NCI-H1048 (cell line): ENCODE measurements at places on chromosomes 3 and 15.
A peak's percentile ranks its signal among the peaks of the same experiment; 100 is the strongest.

- no peak for DNase-seq
Measured at GRCh38 chr15:25931851-25932250, 68.7 kb upstream of the ATP10A start.

GRCh38 chr3:144809380-144809779 lies 837.8 kb downstream of the DIPK2A start:
- no peak for DNase-seq

DNA sequence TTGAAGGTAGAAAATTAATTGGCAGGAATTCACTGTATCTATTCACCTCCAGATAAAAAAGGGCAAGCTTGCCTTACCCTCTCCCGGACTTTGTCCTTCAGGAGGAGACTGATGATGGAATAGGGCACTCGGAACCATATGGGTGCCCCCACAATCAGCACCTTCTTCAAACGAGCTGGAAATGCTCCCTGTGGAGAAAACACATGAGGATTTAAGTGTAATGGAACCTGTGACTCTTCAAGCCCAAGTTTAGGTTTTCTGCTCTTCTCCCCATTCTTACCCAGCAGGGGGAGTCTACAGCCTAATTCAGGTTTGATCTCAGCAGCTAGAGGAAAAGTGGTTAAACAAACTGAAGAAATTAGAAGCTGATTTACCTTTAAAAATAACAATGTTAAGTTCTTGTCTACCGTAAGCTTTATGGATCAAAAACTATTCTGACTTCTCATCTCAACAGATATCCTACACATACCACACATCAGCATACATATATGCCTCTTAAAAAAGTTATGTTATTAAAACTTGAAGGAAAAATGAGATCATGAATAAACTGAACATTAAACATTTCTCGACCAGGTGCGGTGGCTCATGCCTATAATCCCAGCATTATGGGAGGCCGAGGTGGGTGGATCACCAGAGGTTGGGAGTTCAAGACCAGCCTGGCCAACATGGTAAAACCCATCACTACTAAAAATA lies 57.5 kb upstream of the SIN3A start:
- DNase-seq: no peak

- no peak for DNase-seq
Measured at GRCh38 chr3:8712908-8713255, 20.7 kb upstream of the CAV3 start.

GRCh38 chr15:74375303-74375693 lies 7.9 kb upstream of the CYP11A1 start:
- peak; percentile 33 for DNase-seq

DNA sequence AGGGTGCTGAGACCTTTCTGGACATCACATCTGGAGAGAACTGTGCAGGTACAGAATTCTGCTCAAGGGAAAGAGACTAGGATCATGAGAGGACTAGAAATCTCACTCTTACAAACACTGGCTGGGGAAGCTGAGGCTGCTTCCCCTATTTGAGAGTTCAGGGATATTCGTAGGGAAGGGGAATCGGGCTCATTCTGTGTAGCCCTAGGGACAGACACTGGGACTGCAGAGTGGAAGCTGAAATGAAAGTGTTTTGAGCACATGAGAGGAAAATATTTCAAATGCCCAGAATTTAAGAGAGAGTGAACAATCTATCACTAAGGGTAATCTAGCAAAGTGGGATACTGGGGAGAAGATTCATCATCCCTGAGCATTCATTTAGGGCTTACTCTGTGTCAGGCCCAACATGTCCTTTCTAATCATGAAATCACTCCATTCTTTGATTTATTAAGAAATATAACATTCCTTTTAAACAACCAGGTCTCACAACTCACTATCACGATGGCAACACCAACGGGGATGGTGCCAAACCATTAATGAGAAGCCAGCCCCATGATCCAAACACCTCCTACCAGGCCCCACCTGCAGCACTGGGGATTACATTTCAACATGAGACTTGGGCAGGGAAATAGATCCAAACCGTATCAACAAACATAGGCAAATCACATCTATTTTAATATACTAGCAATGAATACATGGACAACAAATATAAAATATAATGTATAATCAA lies 63.0 kb downstream of the CPN2 start:
- DNase-seq: no peak

DNA sequence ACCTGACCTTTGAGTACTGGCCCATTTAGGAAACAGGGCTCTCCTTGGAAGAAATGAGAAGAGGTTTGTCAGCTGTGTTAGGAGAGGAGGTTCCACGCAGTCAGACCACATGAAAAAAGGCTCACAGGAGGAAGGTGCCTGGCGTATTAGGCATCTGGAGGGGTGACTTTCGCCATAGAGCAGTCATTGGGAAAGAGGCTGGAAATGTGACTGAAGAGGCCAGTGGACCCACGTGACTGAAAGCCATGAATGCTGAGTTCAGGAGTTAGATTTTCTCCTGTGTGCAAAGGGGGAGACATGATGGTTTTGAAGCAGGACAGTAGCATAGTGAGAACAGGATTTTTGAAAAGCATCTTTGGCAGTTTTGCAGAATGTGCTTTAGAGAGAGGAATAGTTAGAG lies 29.7 kb upstream of the RNF7 start:
- no peak for DNase-seq

GRCh38 chr3:73624017-73624820 lies 522 bp downstream of the PDZRN3 start:
- no peak for DNase-seq
